Left cardiac atrium (tissue), 4 donors: ENCODE measurements at places on chromosomes 6 and 20. TPM values are rescaled to one million over a fixed set of nuclear protein-coding genes. Genes with fewer than 3 reads are reported as not detected.

- no peak for DNase-seq
Measured at GRCh38 chr6:119658917-119659316, 309.4 kb upstream of the MAN1A1 start.

- no peak for DNase-seq
Measured at GRCh38 chr20:3000852-3001523, 42.4 kb upstream of the GNRH2 start.

DNA sequence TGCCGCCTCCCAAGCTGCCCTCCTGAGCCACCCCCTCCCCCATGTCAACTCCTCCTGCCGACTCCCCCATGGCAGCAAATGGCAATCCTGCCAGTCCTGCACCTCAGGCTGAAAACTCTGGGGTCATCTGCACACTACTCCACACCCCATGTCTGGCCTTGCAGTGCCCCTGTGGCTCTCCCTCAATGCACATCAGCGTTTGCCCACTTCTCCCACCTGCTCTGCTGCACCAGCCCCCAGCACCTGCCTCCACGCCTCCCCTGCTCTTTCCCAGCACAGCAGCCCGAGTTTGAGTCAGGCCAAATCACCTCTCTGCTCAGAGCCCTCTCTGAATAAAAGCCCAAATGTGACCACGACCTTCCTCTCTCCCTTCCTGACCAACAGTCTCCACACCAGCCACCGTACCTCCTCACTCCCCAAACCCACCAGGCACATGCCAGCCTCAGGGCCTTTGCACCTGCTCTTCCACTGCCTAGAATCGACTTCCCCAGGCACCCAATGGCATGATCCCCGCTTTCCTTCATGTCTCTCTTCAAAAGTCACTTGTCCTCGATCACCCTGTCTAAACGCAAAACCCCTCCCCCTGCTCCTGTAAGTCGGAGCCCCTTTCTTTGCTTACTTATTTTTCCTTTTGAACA, 4.3 kb downstream of the PXDC1 start:
- DNase-seq = no peak

DNA sequence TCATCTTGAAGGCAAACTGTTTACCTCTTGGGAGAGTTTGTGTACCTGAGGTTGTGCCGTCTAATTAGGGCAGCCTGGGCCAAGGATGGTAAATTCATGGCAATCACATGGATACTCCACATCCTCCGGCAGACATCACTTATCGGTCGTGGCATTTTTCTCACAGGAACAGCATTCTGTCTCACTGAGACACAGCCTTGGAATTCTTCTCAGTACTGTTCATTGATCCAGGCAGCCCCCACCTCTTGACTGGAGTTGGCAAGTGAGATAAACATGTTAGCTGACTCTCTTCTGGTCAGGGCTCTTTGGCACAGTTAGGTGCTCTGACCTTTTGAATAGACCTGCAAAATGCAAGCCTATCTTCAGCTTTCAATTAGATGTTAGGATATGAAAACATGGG, 511.4 kb upstream of the FLRT3 start:
- no peak for DNase-seq

The PACSIN1 gene
- 3.4 TPM for total RNA-seq

The LST1 gene
- total RNA-seq = 9.4 TPM

The SNAP91 gene
- total RNA-seq = not detected
